ENCODE measurements at places on chromosomes 2 and 18. TPM values are rescaled to one million over a fixed set of nuclear protein-coding genes. Genes with fewer than 3 reads are reported as not detected.

DNA sequence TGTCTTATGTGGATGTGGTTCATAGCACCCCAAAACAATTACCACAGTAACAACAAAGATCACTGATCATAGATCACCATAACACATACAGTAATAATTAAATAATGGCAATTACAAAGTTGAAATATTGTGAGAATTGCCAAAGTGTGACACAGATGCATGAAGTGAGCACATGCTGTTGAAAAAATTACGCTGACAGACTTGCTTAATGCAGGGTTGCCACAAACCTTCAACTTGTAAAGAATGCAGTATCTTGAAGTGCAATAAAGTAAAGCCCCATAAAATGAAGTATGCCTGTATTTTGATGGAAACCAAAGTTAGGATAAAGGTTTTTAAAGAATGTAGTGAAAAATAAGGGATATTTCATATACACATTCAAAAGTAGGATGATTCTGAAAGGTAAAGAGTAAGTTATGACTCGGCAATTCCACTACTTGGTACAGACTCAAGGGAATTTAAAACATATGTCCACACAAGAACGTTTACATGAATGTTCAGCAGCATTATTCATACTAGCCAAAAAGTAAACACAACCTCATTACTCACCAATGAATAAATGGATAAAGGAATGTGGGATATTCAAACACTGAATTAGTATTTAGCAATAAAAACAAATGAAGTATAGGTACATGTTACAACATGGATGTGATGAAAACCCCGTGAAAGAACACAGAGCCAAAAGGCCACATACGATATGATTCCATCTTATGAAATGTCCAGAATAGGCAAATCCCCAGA, 61.6 kb downstream of the SCN9A start:
- DNase-seq: no peak

DNA sequence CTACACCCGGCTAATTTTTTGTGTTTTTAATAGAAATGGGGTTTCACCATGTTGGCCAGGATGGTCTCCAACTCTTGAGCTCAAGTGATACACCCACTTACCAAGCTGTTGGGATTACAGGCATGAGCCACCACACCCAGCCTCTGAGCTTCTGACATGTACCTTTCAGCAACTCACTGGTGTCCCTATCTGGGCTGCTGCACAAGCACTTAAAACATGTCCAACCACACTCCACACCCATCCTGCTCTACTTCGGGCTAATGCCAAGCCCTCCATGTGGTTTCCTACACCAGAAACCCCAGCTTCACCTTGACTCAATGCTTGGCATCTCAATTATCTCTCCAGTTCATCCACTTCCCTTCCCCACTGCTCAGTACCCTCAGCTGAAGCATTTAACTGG, 22.4 kb upstream of the ARMC9 start:
- DNase-seq: no peak

DNA sequence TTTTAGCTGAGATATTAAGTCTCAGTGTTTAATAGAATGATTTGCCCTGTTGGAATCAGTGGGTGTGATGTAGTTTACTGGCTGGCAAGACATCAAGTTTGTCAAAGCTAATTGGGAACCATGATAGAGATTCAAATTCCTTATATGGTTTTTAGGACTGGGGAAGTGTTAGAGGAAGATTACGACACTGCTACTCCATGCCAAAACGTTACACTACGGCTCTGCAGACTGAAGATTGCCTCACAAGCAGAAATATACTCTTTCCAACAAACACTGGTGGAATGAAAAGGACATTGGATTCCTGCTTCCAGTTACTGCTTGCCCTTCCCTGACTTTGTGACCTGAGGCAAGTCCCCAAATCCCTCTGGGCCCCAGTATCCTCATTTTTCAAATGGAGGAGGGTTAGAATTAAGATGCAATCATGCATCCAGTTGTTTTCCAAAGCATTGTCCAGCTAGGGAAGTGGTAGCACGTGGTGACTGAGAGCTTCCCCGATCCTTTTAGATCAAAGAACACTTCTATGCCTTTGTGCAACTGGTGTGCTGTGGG, 147.6 kb downstream of the CDC42EP3 start:
- no peak for DNase-seq

GRCh38 chr2:21820271-21820670, 696.5 kb downstream of the TDRD15 start:
- DNase-seq: no peak

DNA sequence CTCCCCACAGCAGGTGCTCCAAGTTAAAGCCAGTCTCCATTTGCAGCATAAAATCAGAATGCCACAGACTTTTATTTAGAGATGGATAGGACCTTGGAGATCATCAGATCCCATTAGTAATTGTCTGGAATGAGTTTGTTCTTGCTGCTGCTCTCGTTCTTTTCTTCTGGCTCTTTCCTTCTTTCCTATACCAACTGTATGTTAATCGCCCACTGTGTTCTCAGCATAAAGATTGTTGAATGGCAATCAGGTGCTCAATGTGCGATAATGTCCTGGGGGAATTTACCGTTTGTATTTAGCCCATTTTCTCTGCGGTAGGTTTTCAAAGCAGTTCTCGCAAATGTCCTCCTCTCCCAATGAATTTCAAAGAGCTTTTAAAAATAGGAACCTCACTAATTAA, 3.3 kb downstream of the GPR39 start:
- DNase-seq: no peak

DNA sequence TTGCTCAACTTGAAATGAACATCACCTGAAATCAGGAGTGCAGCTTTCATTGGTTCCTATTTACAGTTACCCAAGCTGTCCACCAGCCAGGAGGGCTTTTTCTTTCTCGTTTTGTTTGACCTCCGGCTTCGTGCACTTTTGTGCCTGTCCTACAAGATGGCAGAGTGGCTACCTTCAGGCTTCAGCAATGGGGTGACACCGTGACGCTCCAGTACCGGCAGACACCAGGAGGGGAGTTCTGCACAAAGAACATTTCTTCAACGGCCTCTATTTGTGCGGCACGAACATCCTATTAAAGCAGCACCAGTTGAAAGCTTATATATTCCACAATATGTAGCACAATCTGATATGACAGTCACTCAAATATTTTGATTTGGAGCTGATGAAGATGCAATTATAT, 18.3 kb downstream of the RNASEH1 start:
- DNase-seq: no peak

DNA sequence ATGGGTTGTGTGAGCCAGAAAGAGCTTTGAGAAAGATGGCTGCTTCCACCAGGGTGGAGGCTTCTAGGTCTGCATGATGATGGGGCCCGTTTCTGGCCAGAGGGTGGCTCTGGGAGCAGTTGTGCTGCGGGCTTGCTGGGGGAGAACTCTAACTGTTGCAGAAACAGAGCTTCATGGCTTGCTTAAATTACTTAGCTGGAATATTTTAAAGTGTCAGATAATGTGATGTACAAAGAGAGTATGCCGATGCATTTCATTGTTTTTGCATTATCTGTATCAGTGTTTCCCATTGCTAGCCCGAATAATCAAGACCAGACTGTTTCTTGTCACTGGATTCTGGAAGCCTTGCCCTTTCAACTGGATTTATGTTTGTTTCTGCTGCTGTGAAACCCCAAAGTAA, 6.3 kb upstream of the DRC1 start:
- no peak for DNase-seq

DNA sequence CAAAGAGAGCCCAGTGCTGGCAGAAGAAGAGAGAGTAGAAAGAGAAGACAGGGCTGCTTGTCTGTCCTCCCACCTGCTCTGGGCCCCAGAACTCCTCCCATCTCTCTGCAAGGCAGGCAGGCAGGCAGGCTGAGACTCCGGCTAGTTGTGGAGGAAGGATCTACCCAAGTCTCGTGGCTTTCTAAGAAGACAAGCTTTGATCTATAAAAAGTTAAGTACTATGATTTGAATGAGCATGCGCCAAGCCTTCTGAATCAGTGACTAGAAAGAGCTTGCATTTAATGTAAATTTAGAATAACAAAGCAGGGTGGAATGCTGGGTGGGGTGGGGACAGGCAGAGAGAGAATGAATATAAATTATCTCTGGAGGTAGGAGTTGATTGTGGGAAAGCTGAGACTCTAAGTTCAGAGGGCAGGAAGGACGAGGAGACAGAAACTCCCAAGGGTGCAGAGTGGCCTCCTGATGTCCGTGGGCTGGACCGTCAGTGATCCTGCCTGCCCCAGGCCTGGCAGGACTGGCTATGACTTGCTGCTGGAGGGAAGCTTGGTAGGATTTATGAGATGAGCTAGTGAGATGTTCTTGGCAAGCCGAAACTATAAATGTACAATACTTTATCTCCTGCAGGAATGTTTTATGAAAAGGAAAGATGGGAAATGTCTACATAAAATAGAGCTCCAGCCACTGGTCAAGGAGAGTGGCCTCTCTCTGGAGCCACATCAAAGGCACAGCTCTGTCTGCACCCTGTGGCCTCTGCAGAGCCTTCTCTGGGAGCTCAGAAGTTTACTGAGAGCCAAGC, 447.5 kb downstream of the TNS1 start:
- DNase-seq: no peak

DNA sequence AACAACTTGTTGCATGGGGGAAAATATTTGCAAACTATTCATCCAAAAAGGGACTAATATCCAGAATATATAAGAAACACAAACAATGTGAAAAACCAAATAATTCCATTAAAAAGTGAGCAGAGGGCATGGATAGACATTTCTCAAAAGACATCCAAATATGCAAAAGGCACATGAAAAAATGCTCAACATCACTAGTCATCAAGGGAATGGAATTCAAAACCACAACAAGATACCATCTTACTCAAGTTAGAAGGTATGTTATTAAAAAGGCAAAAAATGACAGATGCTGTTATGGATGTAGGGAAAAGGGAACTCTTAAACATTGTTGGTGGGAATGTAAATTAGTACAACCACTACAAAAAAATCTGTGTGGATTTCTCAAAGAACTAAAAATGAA, 396.5 kb downstream of the CCDC85A start:
- DNase-seq: no peak

- DNase-seq: no peak
Measured at GRCh38 chr2:111661286-111661940, 222.6 kb downstream of the ANAPC1 start.

DNA sequence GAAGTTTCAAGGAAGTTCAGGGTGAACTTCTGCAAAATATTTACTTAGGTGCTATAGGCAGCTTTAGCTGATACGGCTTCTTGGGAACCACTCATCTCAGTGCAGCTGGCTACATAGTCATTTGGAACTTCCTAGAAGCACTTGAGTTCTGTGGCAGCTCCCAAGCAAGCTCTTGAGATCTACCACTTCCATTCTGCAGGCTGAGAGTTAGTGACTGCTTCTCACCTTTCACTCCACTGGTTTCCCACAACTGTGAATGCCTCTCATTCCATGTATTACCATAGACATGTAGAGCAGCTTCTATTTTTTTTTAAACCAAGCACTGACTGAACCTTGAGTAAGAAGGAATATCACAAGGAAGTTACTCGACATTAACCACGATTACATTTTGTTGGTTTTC, 994.1 kb upstream of the ACVR2A start:
- DNase-seq: no peak

- DNase-seq: no peak
Measured at GRCh38 chr2:24152413-24153197, 22.2 kb upstream of the FAM228A start.

DNA sequence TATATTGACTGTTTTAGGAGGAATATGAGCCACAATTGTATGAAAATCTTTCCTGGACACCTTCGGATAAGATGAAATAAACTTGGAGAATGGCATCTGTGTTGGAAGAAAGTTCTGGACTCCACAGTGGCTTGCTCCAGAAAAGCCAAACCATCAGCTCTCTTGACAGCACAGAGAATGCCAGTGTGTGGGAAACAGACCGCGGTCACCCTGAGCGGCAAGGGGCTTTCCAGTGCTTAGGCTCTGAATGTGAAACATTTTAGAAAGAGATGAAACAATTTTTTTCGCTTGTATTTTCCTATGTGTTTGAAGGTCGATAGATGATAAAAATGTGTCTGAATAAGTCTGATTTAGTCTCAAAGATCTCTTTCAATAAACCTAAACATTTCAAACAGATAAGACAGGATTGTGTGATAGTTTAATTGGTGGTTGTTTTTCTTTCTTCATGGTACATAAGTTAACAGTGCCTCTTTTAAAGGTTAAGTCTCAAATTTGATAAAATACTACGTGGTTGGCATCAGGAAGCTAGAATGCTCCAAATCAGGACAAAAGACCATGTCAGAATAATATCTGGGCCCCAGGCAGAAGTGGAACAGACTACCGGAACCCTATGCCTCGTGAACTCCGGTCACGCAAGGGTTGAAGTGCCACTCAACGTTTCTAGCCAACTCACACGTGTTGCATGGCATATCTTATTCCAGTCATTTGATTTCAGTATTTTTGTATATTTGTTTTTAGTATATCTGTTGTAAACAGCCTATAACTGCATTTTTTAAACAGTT, 28.9 kb downstream of the PTGR3 start:
- no peak for DNase-seq

- no peak for DNase-seq
Measured at GRCh38 chr2:205636549-205637319, 45.6 kb upstream of the NRP2 start.

- DNase-seq: no peak
Measured at GRCh38 chr2:215386566-215386965, 49.3 kb downstream of the FN1 start.

DNA sequence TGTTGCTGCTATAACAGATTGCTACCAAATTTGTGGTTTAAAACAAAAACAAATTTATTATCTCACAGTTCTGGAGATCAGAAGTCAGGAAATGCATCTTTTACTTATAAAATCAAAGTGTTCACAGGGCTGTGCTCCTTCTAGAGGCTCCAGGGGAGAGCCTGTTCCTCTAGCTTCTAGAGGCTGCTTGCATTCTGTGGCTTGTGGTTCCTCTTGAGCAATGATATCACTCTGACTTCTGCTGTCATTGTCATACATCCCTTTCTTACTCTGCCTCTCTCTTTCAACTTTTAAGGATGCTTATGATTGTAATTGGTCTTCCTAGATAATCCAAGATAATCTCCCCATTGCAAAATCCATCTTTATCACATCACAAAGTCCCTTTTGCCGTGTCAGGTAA, 6.1 kb upstream of the DCC start:
- no peak for DNase-seq

DNA sequence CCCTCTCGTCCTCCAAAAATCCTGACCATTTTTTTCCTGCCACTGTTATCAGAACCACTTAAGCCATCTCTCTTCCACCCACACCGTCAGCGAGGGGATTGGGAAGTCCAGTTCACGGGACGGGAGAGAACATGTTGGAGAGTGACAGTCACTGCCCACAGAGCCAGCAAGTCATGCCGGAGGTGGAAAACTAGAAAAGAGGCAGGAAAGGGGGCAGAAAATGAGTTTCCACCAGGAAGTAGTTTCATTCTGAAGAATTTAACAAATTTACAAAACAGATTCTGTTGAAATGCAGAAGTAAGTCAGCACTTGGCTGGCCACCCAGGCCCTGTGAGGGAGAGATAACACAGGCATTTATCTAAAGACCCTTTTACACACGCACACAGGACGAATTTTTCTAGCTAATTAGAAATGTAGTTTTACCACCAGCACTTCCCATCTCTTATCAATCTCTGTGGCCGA, 431.3 kb downstream of the TSN start:
- DNase-seq: no peak

GPAT2 gene
- 16.4 TPM for total RNA-seq

BCL11A gene
- total RNA-seq: not detected

SPATA3 gene
- total RNA-seq: 0.53 TPM

SPATS2L gene
- 28.8 TPM for total RNA-seq

GPR75 gene
- 0.36 TPM for total RNA-seq

GRHL1 gene
- total RNA-seq: 1.00 TPM

KCNE4 gene
- not detected for total RNA-seq

FOXI3 gene
- total RNA-seq: not detected

PLCD4 gene
- total RNA-seq: 0.51 TPM

MC5R gene
- not detected for total RNA-seq

SCTR gene
- total RNA-seq: not detected

All from activated CD4-positive, alpha-beta memory T cell treated with anti-CD3 and anti-CD28 coated beads for 36 hours (primary cell).